ENCODE measurements at places on chromosomes 7 and 10. TPM values are rescaled to one million over a fixed set of nuclear protein-coding genes. Genes with fewer than 3 reads are reported as not detected.

The ADAM22 gene
- total RNA-seq = 1.0 TPM

The ABCB1 gene
- not detected for total RNA-seq

The ZNF736 gene
- total RNA-seq = 17.7 TPM

The GPAM gene
- 12.9 TPM for total RNA-seq

The TRPV6 gene
- total RNA-seq = not detected

The ACHE gene
- not detected for total RNA-seq

The MAT1A gene
- not detected for total RNA-seq

The CDC123 gene
- total RNA-seq = 111 TPM

The SH2D4B gene
- not detected for total RNA-seq

The MDH2 gene
- 42.1 TPM for total RNA-seq

The SOSTDC1 gene
- not detected for total RNA-seq

The RBP3 gene
- total RNA-seq = not detected

The TRIL gene
- total RNA-seq = 0.13 TPM
